ENCODE measurements at places on chromosomes 2 and 18. TPM values are rescaled to one million over a fixed set of nuclear protein-coding genes. Genes with fewer than 3 reads are reported as not detected.

SPC25 gene
- total RNA-seq: 0.38 TPM

PID1 gene
- total RNA-seq: 51.4 TPM

THUMPD2 gene
- 10.7 TPM for total RNA-seq

GRCh38 chr2:160666154-160667060 lies 172.8 kb upstream of the RBMS1 start:
- H3K4me3 ChIP-seq: no peak overlapping the region
- peak overlapping the region; percentile 64 for H3K27ac ChIP-seq
- H3K27me3 ChIP-seq: no peaks in the 10 kb centered on the region
- DNase-seq: no peak
- peaks cover 13% of the 10 kb centered on the region for H3K4me1 ChIP-seq

DNA sequence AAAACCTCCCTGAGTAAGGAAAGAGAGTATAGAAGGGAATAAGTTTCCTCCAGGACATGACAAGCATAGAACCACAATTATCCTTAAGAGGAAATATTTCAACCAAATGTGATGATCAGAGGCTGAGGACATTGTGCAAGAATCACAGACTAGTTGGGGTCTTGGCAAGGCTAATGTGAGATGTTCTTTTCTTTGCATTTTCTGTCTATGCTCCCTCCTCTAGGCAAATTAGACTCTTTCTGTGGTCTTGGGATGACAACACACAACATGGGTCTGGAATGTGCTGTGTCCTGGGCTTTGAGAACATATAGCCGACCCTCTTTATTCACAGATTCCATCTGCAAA lies 32.0 kb upstream of the IL1RL1 start:
- no peaks in the 10 kb centered on the region for H3K4me1 ChIP-seq
- DNase-seq: no peak
- H3K27me3 ChIP-seq: no peaks in the 10 kb centered on the region
- H3K4me3 ChIP-seq: no peak overlapping the region
- no peaks in the 10 kb centered on the region for H3K36me3 ChIP-seq

- no peak overlapping the region for H3K27ac ChIP-seq
- no peaks in the 10 kb centered on the region for H3K27me3 ChIP-seq
- no peak for DNase-seq
Observed at GRCh38 chr2:180872255-180872654, 108.2 kb upstream of the UBE2E3 start.

DNA sequence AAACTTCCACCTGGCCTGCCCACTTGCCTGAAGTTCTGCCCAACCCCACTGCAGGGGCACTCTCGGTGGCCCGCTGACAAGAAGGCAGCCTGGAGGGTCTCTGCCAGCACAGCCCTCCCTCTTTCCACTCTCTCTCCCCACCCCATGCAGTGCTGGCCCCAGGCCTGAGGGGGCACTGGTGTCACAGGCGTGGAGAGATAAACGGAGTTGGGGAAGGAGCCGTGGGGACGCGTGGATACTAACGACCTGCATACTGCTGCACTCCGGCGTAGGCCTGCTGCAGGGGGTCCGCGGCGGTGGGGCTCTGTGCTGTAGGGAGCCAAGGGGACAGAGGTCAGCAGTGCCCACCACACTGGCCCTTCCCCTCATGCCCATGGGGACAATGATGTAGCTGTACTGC lies 299.3 kb downstream of the CELF4 start:
- no peaks in the 10 kb centered on the region for H3K27me3 ChIP-seq
- H3K4me3 ChIP-seq: no peak overlapping the region
- no peak overlapping the region for H3K27ac ChIP-seq
- no peaks in the 10 kb centered on the region for H3K36me3 ChIP-seq
- no peaks in the 10 kb centered on the region for H3K4me1 ChIP-seq
- no peak for DNase-seq

All from upper lobe of right lung (tissue), 1 donor.